ENCODE measurements at places on chromosomes 3 and 15.

DNA sequence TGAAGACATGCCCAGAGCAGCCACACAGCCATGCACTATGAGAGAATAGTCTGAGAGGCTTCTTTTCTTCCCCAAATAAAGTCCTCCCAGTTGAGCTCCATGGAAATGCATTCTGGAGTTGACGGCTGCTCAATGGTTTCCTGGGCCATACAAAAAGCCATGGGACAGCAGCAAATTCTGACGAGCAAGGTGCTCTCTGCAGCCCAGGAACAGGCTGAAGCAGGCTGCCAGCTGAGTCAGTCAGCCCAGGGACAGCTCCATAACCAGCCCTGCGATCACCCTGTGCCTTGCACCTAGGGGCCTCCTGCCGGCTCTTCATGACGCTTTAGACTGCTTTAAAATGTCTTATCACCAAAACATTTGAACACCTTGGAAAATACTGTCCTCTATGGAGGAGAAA lies 256.3 kb upstream of the CHRNA7 start:
- DNase-seq = no peak

DNA sequence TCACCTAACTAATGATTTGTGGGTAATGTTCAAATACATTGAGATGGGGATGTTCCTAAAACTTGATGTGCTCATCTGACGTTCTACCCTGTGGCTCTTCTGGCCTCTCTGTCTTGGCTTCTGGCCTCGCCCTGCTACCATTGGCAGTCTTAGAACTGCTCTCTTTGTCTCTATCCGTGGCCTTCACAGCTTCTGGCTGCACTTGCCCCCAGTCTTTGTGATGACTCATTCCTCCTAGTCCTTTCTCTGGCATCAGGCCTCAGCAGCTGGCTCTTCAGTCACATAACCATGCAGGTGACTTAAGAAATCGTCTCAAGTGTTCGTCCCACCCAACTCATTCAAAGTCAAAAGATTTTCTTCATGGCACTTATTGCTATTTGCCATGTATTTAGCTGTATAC lies 188.1 kb downstream of the BBX start:
- DNase-seq = no peak

DNA sequence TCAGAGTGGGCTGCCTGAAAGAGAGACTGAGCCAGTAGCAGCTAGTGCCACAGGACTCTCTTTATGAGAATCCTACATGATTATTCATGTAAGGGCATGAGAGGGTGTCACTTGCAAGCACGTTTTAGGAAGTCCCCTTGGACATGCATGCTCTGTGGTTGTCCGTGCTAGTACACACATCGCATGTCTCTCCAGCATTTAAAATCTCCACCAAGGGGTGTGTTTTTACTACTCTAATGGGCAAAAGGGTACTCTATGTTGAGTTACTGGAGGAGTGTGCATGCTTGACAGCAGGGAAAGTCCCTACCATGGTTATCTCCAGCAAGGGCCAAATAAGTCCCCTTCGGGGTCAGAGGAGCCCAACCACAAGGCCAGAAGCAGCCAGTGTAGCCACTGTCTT lies 70.7 kb downstream of the DCLK3 start:
- no peak for DNase-seq

GRCh38 chr15:76057332-76058000 lies 2.3 kb upstream of the TMEM266 start:
- no peak for DNase-seq

DNA sequence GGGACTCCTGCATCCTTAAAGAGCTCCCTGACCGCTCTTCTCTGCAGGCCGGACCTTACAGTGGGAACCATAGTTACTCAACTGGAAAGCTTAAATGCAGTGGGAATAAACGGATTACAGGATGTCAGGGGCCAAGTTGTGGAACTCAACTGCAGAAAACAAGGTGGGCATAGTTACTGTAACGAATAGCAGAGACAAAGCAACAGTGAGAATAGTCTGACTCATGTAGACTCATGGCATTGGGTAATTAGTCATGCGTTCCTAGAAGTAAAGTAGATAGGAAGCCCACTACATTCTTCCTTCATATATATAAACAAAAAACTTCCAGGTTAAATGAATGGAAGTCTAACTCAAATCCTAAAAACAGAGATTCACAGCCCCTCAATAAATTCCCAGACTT lies 95.5 kb upstream of the CHRNA7 start:
- DNase-seq = no peak

Data from stimulated activated CD4-positive, alpha-beta T cell treated with anti-CD3 and anti-CD28 coated beads, Interleukin-1b, Interleukin-23, amount 100 ng/mL, for 1 hour (primary cell).